ENCODE measurements at places on chromosomes 1 and 21.

DNA sequence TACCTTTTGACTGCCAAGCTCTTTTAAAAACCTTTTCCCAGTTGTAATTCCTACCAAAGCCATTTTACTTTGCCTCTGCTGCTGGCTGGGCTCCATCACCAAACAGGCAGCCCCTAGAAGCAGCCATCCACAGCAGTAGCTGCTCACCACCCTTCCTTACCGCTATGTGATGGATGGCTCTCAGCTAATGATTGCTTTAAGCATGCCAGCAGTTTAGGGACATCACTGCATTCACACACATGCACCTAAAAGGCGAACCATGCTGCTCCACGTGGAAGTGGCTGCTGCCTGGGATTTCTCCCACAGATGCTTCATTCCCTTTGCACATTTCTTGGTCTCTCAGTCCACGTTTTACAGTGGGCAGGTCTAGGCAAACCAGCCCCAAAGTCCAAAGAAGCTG is 46.3 kb upstream of the PDE9A start:
- DNase-seq: no peak

GRCh38 chr1:231605149-231606100 is 21.2 kb upstream of the DISC1 start:
- DNase-seq: no peak

GRCh38 chr1:19066874-19067181 is 110.4 kb upstream of the IFFO2 start:
- no peak for DNase-seq

GRCh38 chr1:59136541-59137275 is 160.2 kb upstream of the FGGY start:
- DNase-seq: no peak

DNA sequence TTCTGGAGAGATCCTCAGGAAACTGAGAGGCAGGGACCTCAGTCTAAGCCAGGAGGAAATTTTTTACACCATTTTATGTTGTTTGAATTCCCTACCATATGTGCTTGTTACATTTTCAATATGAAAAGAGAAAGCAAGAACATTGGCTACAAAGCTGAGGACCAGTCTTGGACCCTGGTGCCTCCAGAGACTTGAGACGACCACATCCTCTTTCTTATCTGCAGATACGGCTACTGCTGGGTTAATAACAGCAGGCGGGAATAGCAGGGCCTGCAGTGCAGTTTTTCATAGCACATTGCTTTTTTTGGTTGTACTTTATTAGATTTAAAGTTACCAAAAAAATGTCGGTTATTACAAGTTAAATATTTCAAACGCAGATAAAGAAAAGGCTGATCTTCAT is 3.9 kb downstream of the KDM4A start:
- no peak for DNase-seq

DNA sequence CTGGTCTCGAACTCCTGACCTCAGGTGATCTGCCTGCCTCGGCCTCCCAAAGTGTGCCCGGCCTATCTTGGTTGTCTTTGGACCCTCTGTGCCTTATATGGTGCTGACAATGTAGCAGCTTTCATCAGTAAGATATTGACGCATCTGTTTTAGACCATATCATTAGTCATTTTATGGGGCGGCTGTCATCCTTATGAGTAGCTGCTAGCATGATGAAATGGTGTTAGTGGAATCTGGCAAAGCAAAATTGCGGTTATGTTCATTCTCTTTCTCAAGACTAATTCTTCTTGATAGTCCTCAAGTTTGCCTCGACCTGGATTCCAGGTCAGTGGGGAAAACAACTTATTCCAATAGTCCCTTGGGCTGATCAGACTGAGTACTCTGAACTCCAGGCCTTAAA is 199.9 kb downstream of the PRDM2 start:
- DNase-seq: no peak

- no peak for DNase-seq
Observed at GRCh38 chr21:35482933-35483662, 434.0 kb upstream of the RUNX1 start.

GRCh38 chr1:22903113-22903512 is 69.6 kb downstream of the LACTBL1 start:
- DNase-seq: no peak

- DNase-seq: no peak
Observed at GRCh38 chr1:235858766-235859165, 7.9 kb downstream of the LYST start.

DNA sequence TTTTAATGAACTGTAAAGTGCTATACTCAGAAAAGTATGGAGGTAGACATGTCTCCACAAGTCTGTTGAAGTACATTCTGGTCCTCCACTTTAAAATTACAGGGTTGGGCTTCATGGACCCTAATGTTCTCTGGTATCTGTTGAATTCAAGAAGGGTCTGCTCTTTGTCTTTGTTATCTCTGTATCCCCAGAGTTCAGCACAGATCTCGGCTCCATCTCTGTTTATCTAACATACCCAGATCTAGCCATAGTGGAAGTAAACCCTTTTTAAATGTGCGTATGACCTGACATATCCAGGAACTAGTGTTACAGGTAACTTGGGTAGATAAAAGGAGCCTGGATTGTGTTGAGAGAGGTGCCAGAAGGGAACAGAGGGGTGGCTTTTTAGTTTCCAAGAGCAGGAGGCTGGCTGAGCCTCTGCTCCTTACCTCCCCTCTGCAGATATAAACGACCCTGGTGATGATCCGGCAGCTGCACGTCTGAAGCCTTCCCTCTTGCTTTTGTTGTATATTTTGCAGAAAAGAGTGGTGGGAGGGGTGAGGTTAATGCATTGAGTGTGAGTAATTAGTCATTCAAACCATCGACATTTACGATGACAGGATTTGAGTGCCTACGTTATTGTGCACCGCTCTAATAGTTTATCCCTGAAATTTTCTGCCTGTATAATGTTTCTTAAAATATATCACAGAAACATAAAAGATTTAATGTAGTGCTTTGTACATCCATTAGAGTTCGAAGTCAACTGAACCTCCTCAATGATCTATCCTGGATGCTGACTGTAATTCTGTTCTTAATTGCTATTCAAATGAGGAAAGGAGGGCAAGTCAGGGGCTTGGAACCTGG is 30.8 kb downstream of the ELAVL4 start:
- no peak for DNase-seq

- DNase-seq: no peak
Observed at GRCh38 chr1:155912056-155912536, 947 bp upstream of the RIT1 start.

DNA sequence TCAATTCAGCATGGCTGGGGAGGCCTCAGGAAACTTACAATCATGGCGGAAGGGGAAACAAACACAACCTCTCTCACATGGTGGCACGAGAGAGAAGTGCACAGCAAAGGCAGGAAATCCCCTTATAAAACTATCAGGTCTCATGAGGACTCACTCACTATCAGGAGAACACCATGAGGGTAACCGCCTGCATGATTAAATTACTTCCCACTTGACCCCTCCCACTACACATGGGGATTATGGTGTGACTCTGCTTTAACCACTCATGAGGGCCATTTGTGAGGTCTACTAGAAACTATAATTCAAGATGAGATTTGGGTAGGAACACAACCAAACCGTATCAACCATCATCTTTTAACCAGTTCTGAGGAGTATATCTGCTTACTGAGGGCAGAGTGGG is 387.4 kb upstream of the NFIA start:
- DNase-seq: no peak

GRCh38 chr1:5596651-5597050 is 395.6 kb downstream of the NPHP4 start:
- DNase-seq: no peak

DNA sequence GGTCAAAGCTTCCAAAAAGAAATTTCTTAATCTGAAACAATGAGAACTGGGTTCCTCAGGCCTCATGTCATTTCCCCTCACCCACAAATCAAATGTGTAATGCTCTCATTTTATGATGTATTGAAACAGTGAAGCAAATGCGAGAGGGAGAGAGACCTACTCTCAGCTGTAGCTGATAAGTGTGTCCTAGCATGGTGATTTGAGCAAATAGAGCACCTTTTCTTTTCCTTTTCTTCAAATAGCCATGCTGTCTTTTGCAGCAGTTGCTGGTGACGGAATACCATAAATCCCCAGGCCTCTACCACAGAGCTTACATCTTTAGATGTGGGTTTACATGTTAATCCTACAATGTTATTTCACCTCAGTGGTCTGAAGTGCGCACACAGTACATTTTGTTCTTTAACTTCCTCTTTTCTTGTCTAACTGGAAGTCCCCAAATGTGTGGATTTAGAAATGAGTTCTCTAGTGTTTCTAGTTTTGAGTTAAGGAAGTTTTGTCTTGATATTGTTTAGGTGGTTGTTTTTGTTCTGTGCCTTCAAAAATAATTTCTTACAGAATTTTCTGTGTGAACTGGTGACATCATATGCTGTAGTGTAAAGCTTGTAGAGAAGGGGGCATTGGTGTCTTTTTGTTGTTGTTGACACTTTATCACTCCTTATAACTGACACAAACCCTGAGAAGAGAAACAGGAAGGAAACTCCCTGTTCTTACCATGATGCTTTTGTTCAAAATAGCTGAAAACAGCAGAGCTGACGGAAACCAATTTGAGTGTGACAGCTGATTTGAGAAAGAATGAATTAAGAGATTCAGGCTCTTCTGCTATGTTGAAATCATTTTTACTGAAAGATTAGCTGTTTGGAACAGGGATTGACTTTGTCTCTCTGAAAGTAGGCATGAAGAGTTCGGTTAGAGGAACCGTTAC is 12.2 kb downstream of the SMAP2 start:
- DNase-seq: peak; percentile 86

- DNase-seq: no peak
Observed at GRCh38 chr1:14725695-14726094, 127.2 kb downstream of the KAZN start.

- no peak for DNase-seq
Observed at GRCh38 chr1:11358984-11359383, 86.0 kb downstream of the UBIAD1 start.

GRCh38 chr21:29568020-29568697 is 269.4 kb downstream of the BACH1 start:
- DNase-seq: no peak

GRCh38 chr1:24775916-24776315 is 30.7 kb downstream of the CLIC4 start:
- DNase-seq: no peak

- DNase-seq: no peak
Observed at GRCh38 chr1:10340930-10341590, 57.8 kb upstream of the PGD start.

- DNase-seq: no peak
Observed at GRCh38 chr1:25174730-25175612, 57.3 kb downstream of the SYF2 start.

GRCh38 chr1:235113183-235113917 is 15.3 kb downstream of the TOMM20 start:
- no peak for DNase-seq

DNA sequence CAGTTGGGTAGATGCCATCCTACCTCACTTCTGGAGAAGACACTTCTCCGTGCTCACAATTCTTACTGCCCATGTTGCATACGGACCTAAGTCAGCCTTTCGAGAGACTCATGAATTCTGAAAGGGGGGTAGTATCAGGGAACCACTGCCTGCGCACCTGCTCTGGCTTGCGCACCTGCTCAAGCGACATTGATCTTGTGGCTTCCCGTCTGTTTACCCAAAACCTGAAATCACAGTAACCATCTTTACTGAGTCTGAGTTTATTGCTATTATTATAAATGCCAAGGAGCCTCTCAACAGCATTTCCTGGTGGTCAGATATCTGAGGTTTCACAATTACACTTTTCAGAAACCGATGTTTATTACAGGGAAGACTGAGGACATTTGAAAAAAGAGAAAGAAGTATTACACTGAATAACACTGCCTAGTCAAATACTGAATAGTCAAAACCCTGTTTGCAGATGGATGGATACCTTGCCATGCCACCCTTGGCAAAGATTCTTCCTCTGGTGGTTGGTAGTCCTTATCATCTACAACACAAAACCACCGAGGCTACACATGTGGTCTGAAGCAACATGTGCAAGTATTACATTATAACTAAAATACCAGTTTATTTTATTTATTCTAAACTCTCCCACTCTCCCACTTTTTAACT is 208.7 kb downstream of the SIPA1L2 start:
- DNase-seq: no peak

DNA sequence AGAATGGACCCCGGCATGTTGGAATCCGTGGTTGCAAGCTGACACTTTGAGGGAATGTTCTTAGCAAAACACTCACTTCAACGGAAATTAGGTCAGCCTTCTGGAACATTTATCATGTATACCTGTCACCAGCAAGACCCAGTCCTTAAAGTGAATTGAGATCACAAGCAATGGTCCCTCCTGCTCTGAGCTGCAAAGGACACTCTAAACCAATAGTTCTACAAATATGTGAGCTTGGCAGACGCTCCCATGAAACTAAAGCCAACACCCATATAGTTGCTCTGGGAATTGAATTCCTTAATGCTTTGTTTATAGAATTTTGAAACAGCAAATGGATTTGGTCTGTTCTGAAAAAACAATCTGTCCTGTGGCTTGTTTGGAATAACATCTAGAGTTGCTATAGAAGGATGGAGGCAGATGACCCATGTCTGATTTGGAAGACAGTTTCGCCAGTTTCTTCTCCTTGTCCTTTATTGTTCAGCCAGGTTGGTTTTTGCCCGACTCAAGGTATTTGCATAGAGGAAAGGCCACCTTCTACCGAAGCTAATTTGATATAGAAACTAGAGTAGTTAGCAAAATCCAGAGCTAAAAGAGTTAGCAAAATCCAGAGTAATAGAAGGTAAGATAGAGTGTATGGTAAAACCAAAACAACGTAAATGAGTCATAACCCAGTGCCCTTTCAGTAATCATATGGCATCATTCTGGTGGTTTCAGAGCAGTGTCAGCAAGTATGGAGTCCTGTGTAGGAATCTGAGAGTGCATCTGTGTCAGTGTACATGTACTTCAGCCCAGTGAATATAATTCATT is 236.2 kb downstream of the NFIA start:
- no peak for DNase-seq

DNA sequence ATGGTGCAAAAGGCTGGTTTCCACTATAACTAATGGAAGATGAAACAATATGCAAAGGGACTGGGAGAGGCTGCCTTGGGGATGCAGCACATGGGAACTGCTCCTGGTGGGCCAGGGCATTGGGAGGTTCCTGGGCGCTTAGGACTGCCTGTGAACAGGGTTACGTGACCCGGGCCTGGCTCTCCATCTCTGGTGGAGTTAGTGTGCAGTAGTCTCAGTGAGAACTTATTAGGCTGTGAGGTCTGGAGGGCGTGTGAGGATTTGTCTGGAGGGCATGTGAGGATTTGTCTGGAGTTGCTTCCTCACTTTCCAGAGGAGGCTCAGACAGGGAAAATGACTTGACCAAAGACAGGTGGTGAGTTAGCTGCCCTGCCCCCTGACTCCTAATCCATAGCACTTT is 1.5 kb upstream of the ETV3L start:
- DNase-seq: no peak

DNA sequence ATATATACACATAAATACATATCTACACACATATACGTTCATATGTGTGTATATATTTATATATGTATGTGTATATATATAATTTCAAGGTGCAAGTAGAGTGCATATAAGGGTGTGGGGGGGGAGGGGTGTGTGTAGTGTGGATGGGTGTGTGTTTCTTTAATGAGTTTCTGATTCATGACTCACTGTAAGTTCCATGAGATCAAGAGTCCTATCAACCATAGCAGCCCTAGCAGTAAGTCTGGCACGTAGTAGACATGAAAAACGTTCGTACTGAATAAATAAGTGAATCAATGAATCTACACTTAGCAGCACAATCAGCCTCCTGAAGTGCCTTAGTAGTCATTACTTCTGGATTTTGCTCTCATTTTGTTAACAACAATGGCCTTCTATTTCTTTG is 61.9 kb upstream of the KRTAP11-1 start:
- no peak for DNase-seq
